A549 treated with CORT108297 at 1 μM for 4 hours (cell line): ENCODE measurements at places on chromosomes 6 and 20. TPM values are rescaled to one million over a fixed set of nuclear protein-coding genes. Genes with fewer than 3 reads are reported as not detected.

Gene C6orf52
- total RNA-seq: 1.1 to 2.2 TPM (median 1.4 TPM) in 5 replicates

Gene DNAH8
- total RNA-seq: not detected in 5 replicates

Gene RPS18
- 2,485 to 2,639 TPM (median 2,575 TPM) in 5 replicates for total RNA-seq

Gene GPR63
- total RNA-seq: 0.45 to 0.60 TPM (median 0.53 TPM) in 5 replicates

Gene SLC17A9
- 0.03 to 0.13 TPM (median 0.08 TPM) in 4 of 5 replicates, not detected in the other for total RNA-seq

Gene ASIP
- total RNA-seq: not detected in 5 replicates

Gene GPR6
- not detected in 5 replicates for total RNA-seq

Gene VIP
- not detected in 5 replicates for total RNA-seq

Gene RIPOR3
- total RNA-seq: 0.02 to 0.09 TPM (median 0.06 TPM) in 4 of 5 replicates, not detected in the other

Gene NFATC2
- total RNA-seq: 6.5 to 8.9 TPM (median 7.6 TPM) in 5 replicates

Gene EPPIN
- total RNA-seq: not detected in 5 replicates

Gene CCR6
- 0.07 to 0.08 TPM in 2 of 5 replicates, not detected in the others for total RNA-seq

Gene HNF4A
- total RNA-seq: 11.9 to 17.0 TPM (median 15.4 TPM) in 5 replicates

Gene KCNB1
- total RNA-seq: 0.16 to 0.42 TPM (median 0.25 TPM) in 5 replicates

Gene CDSN
- 0.03 TPM in 1 of 5 replicates, not detected in the others for total RNA-seq

Gene KIF3B
- 22.1 to 26.6 TPM (median 25.8 TPM) in 5 replicates for total RNA-seq

Gene PRKN
- total RNA-seq: 0.02 to 0.47 TPM (median 0.12 TPM) in 4 of 5 replicates, not detected in the other

Gene NKX2-4
- 0.03 to 0.05 TPM (median 0.05 TPM) in 3 of 5 replicates, not detected in the others for total RNA-seq

Gene LY86
- not detected in 5 replicates for total RNA-seq

Gene PPP1R3G
- 1.1 to 2.0 TPM (median 1.4 TPM) in 5 replicates for total RNA-seq

Gene UNC93A
- total RNA-seq: not detected in 5 replicates

Gene ULBP2
- 3.2 to 4.1 TPM (median 3.9 TPM) in 5 replicates for total RNA-seq

Gene RIPPLY2
- 0.17 to 0.65 TPM (median 0.50 TPM) in 5 replicates for total RNA-seq

Gene PRRC2A
- total RNA-seq: 69.6 to 93.6 TPM (median 87.5 TPM) in 5 replicates

Gene TCP11
- total RNA-seq: not detected in 5 replicates

Gene FHL5
- not detected in 5 replicates for total RNA-seq

Gene LY6G6C
- 0.09 to 0.12 TPM (median 0.10 TPM) in 3 of 5 replicates, not detected in the others for total RNA-seq

Gene FAM83C
- 0.04 to 0.10 TPM (median 0.06 TPM) in 4 of 5 replicates, not detected in the other for total RNA-seq

Gene TRMT6
- 33.8 to 42.4 TPM (median 35.6 TPM) in 5 replicates for total RNA-seq

Gene LTB
- total RNA-seq: 0.22 to 0.38 TPM (median 0.33 TPM) in 5 replicates

Gene MEP1A
- not detected in 5 replicates for total RNA-seq

Gene HLA-G
- 0.16 TPM in 1 of 5 replicates, not detected in the others for total RNA-seq

Gene ADGRF4
- total RNA-seq: 7.4 to 9.6 TPM (median 8.0 TPM) in 5 replicates

Gene BPIFB4
- total RNA-seq: not detected in 5 replicates

Gene DEFB124
- not detected in 5 replicates for total RNA-seq

Gene EPB41L1
- 48.6 to 70.8 TPM (median 64.3 TPM) in 5 replicates for total RNA-seq

Gene ANGPT4
- total RNA-seq: 0.01 to 0.04 TPM (median 0.02 TPM) in 4 of 5 replicates, not detected in the other

Gene KHDC1L
- total RNA-seq: 0.23 to 0.40 TPM (median 0.30 TPM) in 5 replicates

Gene ABHD16B
- not detected in 5 replicates for total RNA-seq

Gene HMGCLL1
- total RNA-seq: 0.09 to 0.21 TPM (median 0.14 TPM) in 5 replicates

Gene FOXC1
- 6.2 to 9.5 TPM (median 8.1 TPM) in 5 replicates for total RNA-seq

Gene ARMC2
- 1.8 to 2.8 TPM (median 2.4 TPM) in 5 replicates for total RNA-seq

Gene IYD
- not detected in 5 replicates for total RNA-seq

Gene SENP6
- total RNA-seq: 27.9 to 40.9 TPM (median 29.6 TPM) in 5 replicates

Gene PHF10
- total RNA-seq: 19.7 to 22.8 TPM (median 21.6 TPM) in 5 replicates

Gene TRIM40
- total RNA-seq: not detected in 5 replicates
